ENCODE measurements at places on chromosomes 2 and 18.
A peak's percentile ranks its signal among the peaks of the same experiment; 100 is the strongest.

GRCh38 chr2:204072443-204073324 is 136.1 kb downstream of the ICOS start:
- DNase-seq = peak; percentile 24

DNA sequence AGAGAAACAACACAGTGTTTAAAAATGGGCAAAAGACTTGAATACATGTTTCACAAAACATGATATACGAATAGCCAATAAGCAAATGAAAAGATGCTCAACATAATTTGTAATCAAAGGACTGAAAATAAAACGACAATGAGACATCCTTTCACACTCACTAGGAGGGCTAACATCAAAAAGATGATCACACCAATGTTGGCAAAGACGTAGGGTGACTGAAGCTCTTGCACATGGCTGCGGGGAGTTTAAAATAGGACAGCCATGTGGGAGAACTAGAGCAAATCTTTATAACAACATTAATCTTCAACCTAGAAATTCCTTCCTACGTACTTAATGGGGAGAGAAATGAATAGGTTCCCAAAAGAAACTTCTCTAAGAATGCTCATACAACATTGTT is 19.2 kb upstream of the SEH1L start:
- DNase-seq = no peak

GRCh38 chr2:189624648-189625355 is 36.5 kb upstream of the ASNSD1 start:
- no peak for DNase-seq

DNA sequence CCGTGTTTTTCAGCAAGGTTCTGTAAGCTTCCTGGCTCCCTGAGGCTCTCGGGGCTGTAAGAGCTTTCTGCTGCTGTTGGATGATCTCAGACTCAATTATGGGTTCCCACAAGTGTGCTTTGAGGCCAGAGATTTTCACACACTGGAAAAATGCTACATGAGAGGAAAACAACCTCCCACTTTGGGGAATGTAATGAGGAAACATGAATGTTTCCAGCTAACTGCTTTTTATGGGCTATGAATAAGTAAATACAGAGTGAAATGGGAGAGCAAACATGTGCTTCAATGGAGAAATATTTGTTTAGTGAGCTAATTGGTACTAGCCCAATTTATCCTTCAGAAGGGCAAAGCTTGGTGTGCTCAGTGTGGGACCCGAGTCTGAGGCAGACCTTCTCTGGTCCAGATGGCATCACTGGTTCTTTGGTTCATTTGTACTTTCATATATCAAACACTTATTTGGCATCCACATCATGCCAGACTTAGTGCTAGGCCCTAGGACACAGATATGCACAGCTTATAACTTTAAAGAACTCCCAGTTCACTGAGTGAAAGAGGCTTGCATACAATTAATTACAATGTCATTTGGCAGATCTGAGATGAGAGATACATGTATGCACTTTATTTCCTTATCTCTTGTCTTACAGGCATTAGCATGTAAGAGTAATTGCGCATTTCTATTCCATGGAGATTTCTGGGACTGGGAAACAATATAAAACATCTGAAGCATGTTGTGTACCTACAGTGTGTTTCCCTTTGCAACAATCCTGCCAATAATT is 248.8 kb downstream of the RDH14 start:
- DNase-seq = peak; percentile 40

DNA sequence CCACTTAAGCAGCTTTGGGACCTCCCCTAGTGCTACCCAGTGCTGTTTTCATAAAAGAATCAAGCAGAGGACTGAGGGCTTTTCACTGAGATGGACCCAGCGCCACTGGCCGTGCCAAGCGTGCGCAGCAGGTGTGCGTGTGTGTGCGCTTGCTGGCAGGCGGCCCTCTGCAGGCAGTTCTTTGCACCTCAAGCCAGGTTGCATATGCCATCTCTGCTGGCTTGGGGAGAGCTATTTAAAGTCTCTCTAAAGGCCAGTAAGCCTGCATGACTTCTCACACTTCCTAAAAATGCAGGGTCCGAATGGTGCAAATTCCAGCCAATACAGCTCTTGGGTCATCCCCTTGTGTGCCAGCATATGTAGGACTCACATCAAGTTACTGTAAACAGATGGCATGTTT is 255.5 kb downstream of the RNF152 start:
- DNase-seq = no peak

DNA sequence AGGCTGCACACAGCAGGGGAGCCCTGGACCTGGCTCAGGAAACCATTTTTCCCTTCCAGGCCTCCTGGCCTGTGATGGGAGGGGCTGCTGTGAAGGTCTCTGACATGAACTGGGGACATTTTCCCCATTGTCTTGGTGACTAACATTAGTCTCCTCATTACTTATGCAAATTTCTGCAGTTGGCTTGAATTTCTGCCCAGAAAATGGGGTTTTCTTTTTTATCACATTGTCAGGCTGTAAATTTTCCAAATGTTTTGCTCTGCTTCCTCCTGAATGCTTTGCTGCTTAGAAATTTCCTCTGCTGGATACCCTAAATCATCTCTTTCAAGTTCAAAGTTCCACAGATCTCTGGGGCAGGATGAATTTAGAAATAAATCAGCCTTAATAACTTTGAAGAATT is 78.2 kb downstream of the EHBP1 start:
- DNase-seq = no peak

- no peak for DNase-seq
Measured at GRCh38 chr2:237268004-237268708, 145.8 kb downstream of the COL6A3 start.

- no peak for DNase-seq
Measured at GRCh38 chr2:176149481-176149938, 1.8 kb upstream of the HOXD4 start.

DNA sequence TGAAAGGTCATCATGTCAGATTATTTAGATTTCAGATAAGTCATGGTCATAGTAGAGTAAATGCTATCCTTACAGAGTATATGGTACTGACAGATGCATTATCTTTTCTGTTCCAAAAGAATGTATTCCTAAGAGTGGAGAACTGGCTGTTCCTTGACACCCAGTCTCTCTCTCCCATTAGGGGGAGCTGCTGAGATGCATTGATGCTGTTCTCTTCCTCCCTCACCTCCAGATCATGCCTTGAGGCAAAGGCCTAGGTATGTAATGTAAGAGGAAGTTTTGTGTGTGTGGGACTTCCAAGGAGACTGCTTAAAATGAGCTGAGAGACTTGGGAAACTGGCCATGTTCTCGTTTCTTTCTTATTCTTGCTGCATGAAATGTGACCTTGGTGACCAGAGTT is 979.5 kb upstream of the CELF4 start:
- DNase-seq = no peak

GRCh38 chr2:132670496-132671150 is 618 bp upstream of the LYPD1 start:
- peak; percentile 35 for DNase-seq

- DNase-seq = peak; percentile 50
Measured at GRCh38 chr2:222861411-222862105, 722 bp downstream of the ACSL3 start.

- DNase-seq = no peak
Measured at GRCh38 chr2:23720705-23721453, 206.0 kb downstream of the ATAD2B start.

- no peak for DNase-seq
Measured at GRCh38 chr2:186588421-186588820, 1.4 kb upstream of the ITGAV start.

- no peak for DNase-seq
Measured at GRCh38 chr2:51289045-51289444, 257.1 kb upstream of the NRXN1 start.

- no peak for DNase-seq
Measured at GRCh38 chr18:31633392-31634330, 42.0 kb downstream of the TTR start.

- no peak for DNase-seq
Measured at GRCh38 chr2:98731894-98732349, 990 bp upstream of the MGAT4A start.

- no peak for DNase-seq
Measured at GRCh38 chr2:468648-469336, 180.9 kb upstream of the ALKAL2 start.

GRCh38 chr2:211800001-211800400 is 738.6 kb downstream of the ERBB4 start:
- DNase-seq = no peak

GRCh38 chr18:4130734-4131719 is 324.1 kb downstream of the DLGAP1 start:
- no peak for DNase-seq

DNA sequence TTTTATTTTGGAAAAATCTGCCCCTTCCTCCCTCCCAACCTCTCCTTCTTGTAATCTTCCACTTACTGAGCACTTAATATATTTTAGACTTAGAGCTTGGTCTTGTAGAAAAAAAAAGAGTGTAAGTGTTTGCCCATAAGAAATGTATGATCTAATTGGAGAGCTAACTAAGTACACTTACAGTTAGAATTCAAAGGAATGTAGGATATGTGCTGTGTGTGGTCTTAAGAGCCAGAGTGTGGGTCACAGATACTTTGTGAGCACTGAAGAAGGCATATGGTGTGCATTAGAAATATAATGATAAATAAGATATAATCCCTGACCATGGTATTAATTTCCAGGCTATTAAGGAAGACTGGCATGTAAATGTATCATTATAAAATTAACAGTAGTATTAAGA is 91.8 kb upstream of the ZNF521 start:
- DNase-seq = no peak

DNA sequence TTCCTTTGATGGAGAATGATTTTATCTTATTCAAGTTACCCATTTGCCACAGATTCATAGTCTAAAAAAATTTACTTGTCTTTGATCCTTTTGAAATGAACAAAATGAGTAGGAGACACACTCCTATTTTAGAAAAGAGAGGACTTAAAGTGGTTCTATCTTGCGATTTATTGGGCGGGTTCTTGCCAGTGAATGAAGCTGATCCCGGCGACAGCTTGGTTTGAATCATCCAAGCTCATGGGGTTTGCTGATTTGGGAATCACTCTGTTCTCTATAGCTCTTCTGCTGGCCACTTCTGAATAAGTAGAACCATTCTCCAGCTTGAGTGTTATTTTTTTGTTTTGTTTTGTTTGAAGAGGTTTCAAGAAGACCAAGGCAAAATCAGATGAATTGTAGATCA is 25.5 kb upstream of the PPP1CB start:
- no peak for DNase-seq

GRCh38 chr2:8627019-8627691 is 54.7 kb upstream of the ID2 start:
- no peak for DNase-seq

- DNase-seq = no peak
Measured at GRCh38 chr2:205441524-205441923, 240.8 kb upstream of the NRP2 start.

- no peak for DNase-seq
Measured at GRCh38 chr2:126627643-126628042, 28.3 kb upstream of the GYPC start.

DNA sequence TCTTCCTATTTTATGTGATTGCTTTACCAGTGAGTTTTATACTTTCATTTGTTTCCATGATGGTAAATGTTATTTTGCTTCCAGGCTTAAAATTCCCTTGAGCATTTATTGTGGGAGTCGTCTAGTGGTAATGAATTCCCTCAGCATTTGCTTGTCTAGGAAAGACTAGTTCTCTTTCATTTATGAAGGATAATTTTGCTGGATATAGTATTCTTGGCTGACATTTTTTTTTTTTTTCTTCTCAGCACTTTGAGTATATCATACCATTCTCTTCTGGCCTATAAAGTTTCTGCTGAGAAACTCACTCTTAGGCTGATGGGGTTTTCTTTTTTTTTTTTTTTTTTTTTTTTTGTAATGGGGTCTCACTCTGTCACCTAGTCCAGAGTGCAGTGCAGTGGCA is 99.1 kb downstream of the EDAR start:
- no peak for DNase-seq

- DNase-seq = no peak
Measured at GRCh38 chr2:217289177-217289906, 429.5 kb upstream of the TNP1 start.

GRCh38 chr18:73980289-73980979 is 167.2 kb downstream of the FBXO15 start:
- no peak for DNase-seq

DNA sequence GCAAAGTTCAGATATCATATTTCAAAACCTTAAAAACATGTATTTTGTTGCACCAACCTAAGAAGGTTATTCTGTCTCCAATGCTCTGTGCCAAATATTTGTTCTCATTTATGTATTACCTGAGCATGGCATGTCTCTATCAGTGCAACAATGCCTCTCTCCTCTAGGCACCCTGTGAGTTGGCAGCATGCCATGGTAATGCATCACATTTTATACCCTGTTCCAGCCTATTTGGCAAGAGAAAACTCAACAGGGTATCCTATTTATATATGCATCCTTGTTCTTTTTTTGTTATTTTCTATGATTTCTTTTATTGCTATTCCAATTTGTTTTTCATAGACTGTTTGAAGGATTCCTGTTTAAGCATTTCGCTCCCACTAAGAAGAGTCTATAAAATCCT is 126.3 kb upstream of the NRXN1 start:
- DNase-seq = no peak

DNA sequence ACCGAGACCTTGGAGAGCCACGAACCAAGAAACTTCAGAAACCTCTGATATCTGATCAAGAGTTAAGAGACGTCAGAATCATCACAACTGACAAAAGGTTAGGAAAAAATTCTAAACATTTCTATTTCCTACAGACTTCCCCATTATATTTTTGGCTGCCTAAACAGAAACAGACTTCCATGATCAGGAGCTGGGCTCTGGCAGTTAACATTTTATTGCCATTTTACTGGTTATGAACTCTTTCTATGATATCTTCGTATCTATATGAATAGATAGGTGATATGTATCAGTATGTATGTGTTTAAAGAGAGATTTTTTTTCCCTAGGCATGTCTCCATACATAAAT is 31.1 kb upstream of the PPP1R1C start:
- no peak for DNase-seq

DNA sequence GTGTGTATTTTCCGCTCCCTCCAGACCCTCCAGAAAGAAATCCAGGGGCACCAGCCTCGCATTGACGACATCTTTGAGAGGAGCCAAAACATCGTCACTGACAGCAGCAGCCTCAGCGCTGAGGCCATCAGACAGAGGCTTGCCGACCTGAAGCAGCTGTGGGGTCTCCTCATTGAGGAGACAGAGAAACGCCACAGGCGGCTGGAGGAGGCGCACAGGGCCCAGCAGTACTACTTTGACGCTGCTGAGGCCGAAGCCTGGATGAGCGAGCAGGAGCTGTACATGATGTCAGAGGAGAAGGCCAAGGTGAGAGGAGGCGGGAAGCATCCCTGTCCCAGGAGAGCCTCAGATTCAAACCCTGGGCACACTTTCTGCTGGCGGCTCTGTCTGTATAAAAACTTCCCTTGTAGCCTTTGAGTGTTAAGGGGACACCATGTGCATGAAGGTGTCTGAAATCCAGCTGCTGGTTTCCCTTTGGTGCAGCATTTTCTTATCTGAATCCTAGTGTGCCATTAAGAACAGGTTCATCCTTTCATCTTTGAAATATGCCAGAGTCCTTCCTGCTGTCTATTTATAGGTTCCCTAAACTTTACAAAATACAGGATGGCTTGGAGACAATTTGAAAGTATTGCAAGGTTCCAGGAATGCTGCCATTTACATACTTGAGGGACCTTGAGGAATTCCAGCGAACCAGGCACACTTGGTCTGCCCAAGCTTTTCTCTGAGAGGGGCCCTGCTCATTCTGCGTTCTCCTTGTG is 77.1 kb upstream of the EML6 start:
- DNase-seq = no peak
